ENCODE measurements at places on chromosomes 4 and X.

GRCh38 chr4:150123796-150124677 is 45.8 kb downstream of the DCLK2 start:
- DNase-seq = peak; percentile 39

GRCh38 chrX:2931612-2932011 is 2.5 kb upstream of the ARSD start:
- no peak for DNase-seq

GRCh38 chrX:140439476-140439875 is 65.4 kb downstream of the SOX3 start:
- DNase-seq = no peak

GRCh38 chr4:6183740-6184139 is 16.6 kb downstream of the JAKMIP1 start:
- no peak for DNase-seq

DNA sequence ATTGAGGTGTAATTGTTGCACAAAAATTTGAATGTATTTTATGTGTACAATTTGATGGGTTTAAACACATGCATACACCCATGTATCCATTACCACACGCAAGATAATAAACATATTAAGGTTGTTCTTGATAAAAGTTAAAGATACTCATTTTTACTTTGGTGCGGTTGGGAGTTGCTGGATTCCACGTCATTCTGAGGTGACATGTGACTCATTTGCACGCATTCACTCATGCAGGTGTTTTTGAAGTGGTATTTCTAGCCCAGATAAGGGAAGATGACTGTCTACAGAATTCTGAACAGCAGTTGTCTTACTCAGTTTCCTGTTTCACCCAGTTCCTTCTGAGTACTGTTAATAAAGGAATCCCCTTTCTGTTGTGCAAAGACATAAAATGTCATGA is 142.0 kb downstream of the RTL3 start:
- DNase-seq = peak; percentile 10

- no peak for DNase-seq
These were observed 85.5 kb upstream of the ATOH1 start for GRCh38 chr4:93743022-93743421.

DNA sequence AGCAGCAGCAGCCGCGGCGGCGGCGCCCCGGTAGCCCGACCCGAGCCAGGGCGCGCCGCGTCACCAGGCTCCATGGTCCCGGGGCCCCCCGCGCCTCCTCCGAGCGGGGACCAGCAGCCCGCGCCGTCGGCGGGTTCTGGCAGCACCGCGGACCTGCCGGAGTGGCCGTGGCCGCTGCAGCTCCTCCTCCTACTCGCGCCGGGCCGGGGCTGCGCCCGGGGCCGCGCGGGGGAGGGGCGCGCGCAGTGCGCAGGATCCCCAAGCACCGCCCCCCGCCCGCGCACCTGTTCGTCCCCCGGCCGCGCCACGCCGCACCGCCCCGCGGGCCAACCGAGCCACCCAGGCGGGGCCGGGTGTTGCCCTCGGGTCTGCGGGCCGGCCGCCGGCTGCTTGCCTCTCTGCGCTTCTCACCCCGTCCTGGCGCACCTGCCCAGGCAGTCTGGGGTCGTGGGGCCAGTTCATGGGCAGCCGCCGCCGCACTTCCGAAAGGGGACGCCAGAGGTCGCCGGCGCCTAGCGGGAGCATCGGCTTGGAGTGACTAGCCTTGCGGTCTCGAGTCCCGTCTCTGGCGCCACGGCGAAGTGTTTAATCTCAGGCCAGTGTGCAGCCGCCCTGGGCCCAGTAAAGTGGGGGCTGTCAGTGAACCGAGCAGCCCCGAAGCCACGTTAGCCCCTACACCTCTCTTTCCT is at the start of gene SLC9A7:
Gene SLC9A7, minus strand, starts transcription at position 163 of the 689 bp plus-strand sequence. Its CDS starts 89 bp downstream, at position 74.
- peak; percentile 31 for DNase-seq

DNA sequence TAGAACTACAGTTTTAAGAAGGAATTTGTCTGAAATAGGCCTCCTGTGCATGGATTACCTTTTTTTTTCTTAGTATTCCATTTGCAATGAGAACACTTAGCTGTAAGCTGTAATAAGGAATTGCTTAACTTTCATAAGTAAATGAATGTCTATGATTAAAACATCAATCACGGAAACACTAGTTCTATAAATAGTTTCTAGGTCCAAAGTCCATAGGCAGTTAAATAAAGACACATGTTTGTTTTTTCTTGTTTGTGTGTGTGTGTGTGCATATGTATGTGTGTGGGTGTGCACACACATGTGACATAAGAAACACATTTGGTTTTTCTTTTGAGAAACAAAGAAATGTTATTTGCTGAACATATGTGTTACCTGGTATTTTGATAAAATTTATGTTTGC is 11.2 kb downstream of the GPRIN3 start:
- no peak for DNase-seq

- no peak for DNase-seq
These were observed 109.0 kb upstream of the ACSL4 start for GRCh38 chrX:109841869-109842579.

DNA sequence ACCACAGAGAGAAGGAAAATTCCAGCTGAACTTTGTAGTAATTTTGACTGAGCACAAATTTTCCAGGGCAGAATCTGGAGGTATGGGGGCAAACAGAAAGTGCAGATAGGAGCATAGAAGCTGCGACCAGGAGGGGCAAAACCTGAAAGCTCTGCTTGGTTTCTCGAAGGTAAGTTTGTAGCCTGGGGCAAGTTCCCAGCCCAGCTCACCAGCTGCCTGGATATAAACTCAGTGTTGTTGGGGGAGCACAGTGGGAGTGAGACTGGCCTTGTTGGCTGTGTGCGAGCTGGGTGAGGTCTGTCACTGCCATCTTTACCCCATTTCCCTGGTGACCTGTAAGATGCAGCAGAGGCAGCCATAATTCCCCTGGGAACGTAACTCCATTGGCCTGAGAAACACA is 213.5 kb upstream of the POF1B start:
- DNase-seq = no peak

DNA sequence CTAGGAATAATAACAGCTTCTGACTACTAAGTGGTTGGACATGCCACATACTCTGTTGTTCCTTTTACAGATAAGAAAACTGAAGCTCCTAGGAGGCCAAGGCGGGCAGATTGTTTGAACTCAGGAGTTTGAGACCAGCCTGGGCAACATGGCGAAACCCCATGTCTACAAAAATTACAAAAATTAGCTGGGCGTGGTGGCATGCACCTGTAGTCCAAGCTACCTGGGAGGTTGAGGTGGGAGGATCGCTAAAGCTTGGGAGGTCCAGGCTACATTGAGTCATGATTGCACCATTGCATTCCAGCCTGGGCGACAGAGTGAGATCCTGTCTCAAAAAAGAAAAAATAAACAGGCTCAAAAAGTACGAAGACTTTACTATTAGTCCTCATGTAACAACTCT is 30.6 kb upstream of the PHF8 start:
- DNase-seq = no peak

DNA sequence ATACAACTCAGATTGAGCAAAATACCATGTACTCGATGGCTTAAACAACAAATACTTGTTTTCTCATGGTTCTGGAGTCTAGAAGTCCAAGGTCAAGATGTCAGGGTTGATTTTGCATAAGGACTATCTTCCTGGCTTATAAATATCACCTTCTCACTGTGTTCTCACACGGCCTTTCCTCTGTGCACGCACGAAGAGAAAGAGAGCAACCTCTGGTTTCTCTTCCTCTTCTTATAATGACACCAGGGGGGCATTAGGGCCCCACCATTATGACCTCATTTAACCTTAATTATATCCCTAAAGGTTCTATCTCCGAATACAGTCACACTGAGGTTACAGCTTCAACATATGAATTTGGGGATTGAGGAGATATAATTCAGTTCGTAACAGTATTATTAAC is 504.0 kb downstream of the MAGEE1 start:
- no peak for DNase-seq

DNA sequence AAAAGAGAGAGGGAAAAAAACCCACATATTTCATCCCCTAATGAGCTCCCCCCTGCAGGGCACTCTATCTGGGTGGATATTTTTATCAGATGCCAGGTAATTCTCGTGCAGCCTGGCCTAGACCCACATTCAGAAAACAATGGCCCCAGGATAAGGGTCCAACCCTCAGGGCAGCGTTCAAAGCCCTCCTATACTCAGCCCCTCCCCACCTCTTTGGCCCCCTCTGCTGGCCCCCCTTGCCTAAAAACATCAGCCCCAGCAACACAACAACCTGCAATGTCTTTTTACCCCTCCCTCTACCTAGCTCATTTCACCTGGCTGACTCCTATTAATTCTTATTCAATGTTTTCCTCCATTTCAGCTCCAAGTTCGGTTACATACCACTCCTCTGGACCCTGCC is 145.4 kb upstream of the MED14 start:
- no peak for DNase-seq

DNA sequence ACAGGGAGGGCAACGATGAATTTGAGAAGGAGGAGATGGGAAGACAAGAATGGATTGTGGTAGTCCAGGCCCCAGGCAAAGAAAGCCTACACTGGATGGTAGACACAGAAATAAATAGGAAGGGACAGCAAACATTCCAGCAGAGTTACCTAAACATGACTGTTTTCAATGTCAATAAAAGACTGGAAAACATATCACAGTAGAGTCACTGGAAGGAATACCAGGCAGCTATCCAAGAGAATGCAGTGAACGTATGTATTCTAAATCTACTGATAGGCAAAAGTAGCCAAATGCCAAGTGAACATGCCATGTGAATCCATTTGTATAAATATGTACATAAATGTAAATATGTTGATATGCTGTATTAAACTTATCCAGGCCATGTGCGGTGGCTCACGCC is 183.0 kb downstream of the PALLD start:
- no peak for DNase-seq

- DNase-seq = no peak
These were observed 103.4 kb downstream of the QRFPR start for GRCh38 chr4:121277194-121278105.

DNA sequence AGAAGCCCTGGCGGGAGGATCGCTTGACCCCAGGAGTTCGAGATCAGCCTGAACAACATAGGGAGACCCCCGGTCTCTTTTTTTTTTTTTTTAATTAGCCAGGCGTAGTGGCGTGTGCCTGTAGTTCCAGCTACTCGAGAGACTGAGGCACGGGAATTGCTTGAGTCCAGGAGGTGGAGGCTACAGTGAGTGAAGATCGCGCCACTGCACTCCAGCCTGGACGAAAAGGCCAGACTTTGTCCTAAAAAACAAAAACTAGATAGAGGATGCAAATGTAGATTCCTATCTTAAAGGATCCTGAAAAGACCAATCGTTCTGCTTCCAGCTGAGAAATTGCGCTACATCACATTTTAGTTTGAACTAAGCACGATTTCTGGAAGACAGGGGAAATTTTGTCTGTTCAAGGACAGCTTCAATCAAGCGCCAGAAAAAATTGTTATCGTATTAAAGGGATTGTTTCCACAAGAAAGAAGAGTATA is 627 bp upstream of the HSD17B11 start:
- DNase-seq = no peak

- DNase-seq = no peak
These were observed 72.9 kb upstream of the DIAPH2 start for GRCh38 chrX:96611619-96612362.

DNA sequence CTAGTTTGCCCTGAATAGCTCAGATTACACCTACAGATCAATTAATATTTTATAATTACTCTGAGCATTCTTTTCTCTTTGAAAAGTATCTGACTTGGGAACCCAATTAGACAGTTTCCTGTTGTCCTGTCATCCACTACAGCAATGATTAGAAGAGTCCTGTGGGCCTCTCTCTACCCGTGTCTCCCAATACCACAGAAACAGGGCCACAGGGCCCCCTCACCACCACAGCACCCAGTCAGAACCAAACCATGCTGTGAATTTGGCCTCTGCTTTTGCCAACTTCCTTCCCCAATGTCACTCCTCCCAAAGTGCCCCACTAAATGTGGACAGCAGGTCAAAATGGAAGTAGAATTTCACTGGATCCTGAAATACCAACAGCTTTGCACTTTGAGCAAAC is 10.3 kb downstream of the USP46 start:
- no peak for DNase-seq

DNA sequence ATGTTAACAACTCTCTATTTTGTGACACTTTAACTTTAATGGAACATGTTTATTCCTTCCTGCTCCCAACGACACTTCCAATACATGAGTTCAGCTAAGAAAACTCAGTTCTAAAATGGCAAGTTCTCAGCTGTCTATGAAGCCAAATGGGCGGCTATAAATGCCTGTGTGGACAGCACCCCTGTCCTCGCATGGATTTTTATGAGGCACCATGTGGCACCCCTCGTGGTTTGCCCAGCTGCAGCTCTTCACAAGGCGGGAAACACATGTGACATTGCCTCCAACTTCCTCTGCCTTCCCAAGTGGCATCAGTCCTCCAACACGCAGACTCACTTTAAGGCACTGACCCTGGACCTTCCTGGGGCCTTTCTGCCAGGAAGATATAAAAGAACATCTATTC is 48.0 kb downstream of the SH3RF1 start:
- no peak for DNase-seq

DNA sequence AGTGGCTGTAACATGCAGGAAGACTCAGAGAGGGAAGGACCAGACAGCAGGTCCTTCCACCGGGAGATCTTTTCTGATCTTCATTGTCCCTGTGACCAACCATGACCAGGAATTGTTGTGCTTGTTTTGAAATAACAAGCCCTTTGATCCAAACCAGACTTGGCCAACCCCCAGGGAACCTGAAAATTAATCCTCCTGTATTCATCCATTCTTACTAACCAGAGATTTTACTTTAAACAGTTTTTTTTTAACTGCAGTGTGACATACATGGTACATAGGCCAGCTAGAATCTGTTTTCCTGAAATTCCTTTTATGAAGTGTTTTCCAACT is 4.0 kb downstream of the WFS1 start:
- no peak for DNase-seq

GRCh38 chrX:68045008-68045577 is 388.2 kb downstream of the OPHN1 start:
- DNase-seq = no peak

- no peak for DNase-seq
These were observed 74.6 kb upstream of the FRMPD3 start for GRCh38 chrX:107374831-107375230.

DNA sequence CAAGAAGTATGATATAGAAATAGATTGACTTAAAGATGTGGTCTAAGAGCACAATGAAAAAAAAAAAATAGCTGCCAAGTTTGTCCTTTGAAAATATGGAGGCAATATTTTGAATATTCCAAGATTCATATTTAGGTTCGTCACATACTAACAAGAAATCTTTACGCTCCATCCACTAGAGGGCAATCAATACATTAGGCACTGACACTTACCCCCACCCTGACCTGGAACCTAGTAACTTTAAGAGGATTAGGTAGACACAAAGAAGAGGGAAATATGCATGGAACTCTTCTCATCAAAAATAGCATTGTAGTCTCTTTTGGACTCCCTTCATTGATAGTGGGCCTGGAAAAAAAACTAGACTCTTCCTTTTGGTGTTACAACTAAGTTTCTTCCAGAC is 1108.1 kb downstream of the PCDH19 start:
- no peak for DNase-seq

DNA sequence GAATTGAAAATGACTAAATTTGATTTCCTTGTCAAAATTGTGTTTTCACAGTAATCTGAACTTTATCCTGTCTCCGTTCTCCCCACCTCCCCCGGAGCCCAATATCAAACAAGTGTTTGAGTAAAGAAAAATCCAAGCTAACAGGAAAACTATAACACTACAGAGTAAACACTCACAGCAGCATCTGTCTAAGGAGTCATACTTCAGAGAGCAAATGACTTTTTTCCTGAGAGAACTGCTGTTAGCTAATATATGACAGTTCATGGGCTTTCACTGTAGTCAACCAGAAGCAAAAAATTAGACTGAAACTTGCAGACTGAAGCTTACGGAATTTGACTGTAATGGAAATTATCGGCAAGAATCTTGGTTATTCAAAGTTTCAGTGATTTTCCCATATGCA is 321.7 kb downstream of the ANKRD50 start:
- DNase-seq = no peak

GRCh38 chr4:150501983-150502382 is 80.0 kb upstream of the MAB21L2 start:
- no peak for DNase-seq

All from kidney glomerular epithelial cell (primary cell).